ENCODE measurements at places on chromosomes 16 and 17. TPM values are rescaled to one million over a fixed set of nuclear protein-coding genes. Genes with fewer than 3 reads are reported as not detected.

DNA sequence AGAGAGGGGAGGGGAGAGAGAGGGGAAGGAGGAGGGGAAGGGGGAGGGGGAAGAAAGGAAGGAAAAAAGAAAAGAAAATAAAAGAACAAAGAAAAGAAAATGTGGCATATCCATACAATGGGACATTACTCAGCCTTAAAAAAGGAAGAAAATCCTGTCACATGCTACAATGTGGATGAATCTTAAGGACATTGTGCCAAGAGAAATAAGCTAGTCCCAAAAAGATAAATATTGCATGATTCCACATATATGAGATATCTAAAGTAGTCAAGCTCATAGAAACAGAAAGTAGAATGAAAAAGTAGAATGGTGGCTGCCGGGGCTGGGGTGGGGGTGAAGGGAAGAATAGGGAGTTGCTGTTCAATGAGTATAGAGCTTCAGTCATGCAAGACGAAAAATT, 40.4 kb downstream of the CNGB1 start:
- no peak for DNase-seq

Gene SP6
- 0.27 TPM for total RNA-seq

- DNase-seq = no peak
These were observed 968.1 kb downstream of the CDH11 start for GRCh38 chr16:64153718-64154117.

DNA sequence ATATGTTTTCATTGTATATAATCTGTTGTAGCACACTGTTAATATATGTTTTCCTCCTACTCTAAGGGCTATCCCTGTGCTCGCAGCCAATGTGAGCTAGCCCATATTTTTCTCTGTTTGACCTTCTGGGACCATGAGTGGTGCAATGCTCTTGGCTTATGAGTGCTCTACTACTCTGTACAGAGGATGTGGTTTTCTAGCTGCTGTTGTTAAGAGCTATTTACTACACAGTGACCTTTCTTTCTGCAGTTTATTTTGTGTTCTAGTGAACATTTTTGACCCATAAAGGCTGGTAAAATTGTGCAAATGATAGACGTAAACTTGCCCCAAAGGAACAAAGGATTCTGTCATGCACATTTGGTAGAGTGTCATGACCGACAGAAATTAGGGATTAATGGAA, 84.1 kb upstream of the CPHXL start:
- DNase-seq = no peak

- no peak for DNase-seq
These were observed 283.8 kb downstream of the ZFHX3 start for GRCh38 chr16:72764015-72764654.

DNA sequence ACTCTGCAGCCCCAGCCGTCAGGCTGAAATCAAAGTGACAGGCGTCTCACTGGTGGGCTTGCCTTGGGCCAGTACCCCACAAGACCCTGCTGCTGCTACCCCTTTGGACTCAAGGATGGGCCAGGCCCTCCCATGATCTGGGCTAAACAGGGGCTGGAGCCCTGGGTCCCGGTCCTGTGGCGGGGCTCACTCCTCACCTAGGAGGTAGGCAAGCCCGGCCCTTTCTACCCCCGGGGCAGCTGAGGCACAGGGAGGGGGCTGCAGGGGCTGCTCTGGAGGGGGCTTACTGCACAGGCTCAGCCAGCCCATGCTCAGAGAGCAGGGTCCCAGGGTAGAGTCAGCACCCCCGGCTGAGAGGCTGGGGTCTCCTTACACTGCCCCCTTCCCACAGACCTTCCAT, 23.6 kb downstream of the KATNB1 start:
- DNase-seq = no peak

Gene CACNA1H
- total RNA-seq = under 0.01 TPM

DNA sequence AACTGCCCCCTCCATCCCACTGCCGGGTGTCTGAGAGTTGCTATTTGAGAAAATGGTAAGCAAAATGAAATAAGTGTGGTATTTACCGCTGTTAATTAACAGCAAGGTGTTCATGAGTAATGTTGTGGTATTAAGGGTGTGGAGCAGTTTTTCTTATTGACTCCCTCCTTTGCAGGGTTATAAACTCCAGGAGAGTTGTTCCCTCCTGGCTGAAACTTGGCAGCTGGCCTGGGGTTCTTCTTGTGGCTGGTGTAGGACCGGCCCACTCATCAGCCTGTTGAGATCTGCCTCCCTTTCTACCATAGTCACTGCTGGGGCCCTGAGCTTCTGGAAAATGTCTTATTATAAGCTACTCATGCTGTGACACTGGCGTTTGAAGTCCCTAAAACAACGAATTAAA, 128.6 kb downstream of the SOX9 start:
- DNase-seq = no peak

- no peak for DNase-seq
These were observed 5.1 kb downstream of the KRT222 start for GRCh38 chr17:40659911-40660310.

DNA sequence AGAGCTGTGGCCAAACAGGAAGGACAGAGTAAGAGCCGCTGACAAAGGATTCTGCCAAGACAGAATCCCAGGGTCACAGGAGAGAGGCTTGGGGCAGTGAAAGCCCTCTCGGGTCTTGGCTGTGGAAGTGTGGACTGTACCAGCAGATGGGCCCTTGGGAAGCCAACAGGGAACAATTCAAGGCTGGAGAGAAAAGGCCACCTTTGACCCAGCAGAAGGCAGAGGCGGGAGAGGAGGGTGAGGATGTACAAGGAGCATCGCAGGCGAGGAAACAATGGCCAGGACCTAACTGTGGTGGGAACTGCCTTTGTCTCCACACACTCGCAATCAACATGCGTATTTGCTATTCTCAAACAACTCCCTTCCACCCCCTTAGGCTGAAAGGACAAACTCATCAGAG, 15.7 kb downstream of the CARHSP1 start:
- DNase-seq = no peak

DNA sequence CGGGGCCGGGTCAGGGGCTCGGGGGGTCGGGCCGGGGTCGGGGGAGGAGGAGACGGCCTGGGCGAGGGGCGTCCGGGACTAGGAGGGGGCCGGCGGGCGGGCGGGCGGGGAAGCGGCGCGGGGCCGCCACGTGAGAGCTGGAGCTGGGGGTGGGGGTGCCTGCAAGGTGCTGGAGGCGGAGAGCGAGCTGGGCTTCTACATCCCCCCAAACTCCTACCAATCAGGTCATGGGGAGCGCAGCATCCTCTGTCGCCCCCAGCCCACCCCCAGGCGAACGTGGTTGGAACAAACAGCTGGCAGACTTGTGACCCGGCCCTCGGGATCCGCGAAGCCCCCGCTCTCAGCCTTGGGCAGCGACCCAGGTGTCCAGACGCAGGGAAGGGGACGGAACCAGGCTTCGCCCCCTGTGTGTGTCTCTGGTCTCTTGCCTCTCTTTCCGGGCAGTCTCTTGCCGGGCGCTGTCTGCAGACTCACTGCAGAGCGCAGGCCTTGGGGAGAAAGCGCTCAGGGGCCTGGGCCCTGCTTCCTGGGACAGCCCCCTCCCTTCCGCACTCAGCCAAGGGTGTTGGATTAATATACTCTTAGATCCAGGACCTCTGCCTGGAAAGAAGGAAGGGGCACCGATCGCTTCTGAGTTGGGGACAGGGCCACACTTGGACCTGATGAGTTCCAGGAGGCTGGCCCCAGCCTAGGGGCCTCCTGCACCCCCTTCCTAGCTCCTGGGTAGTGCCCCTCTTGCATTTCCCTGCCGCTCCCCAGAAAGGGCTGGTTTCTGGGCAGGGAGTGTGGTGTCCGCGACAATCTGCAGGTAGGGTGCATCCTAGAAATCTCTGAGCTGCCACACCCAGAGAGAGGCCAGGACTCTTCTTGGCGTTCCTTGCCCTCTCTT, 722 bp downstream of the RASL10B start:
- no peak for DNase-seq

DNA sequence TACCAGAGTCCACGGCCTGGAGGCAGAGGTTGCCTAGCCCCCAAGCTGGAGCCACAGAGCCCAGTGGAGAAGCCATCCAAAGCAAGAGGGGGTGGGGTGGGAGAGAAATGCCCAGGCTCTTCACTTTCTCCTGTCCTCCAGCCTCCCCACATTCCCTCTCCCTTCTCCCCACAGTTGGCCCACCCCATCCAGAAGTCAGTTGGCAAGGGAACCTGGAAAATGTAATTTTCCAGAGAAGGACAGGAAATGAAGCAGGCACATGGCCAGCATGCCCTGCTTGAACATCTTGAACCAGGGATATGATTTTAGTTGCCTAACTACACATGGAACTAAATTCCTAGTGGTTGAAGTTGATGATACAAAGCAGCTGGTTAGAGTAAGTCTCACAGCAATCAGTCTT, 73.3 kb upstream of the IRX6 start:
- no peak for DNase-seq

GRCh38 chr16:54939510-54940278, 9.0 kb downstream of the IRX5 start:
- no peak for DNase-seq

GRCh38 chr17:7849130-7849750, 5.6 kb upstream of the TMEM88 start:
- DNase-seq = no peak

Gene RND2
- total RNA-seq = 0.27 TPM

DNA sequence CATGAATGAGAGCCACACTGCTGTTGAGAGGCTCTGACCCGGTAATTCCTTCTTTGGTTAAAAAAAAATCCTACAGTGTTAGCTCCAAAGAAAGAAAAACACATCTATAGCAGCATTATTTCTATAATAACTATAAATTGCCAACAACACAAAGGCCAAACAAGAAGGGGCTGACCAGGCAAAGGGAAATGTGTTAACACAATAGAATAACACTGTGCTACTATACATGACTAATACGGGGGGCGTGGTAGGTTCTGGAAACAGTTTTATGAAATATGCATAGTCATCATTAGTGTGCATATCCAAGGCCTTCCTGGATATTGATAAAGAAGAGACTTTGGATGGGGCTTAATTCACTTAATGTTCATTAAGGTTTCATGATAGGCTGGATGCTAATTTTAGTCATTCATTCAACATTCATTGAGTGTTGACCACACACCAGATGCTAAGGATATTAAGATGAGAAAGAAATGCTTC, 50.0 kb upstream of the CCL1 start:
- no peak for DNase-seq

- DNase-seq = no peak
These were observed 4.5 kb downstream of the ADAD2 start for GRCh38 chr16:84195201-84196093.

GRCh38 chr17:77420095-77420803, 279.5 kb downstream of the SEC14L1 start:
- no peak for DNase-seq

GRCh38 chr17:82931699-82932517, 92.1 kb upstream of the ZNF750 start:
- DNase-seq = no peak

DNA sequence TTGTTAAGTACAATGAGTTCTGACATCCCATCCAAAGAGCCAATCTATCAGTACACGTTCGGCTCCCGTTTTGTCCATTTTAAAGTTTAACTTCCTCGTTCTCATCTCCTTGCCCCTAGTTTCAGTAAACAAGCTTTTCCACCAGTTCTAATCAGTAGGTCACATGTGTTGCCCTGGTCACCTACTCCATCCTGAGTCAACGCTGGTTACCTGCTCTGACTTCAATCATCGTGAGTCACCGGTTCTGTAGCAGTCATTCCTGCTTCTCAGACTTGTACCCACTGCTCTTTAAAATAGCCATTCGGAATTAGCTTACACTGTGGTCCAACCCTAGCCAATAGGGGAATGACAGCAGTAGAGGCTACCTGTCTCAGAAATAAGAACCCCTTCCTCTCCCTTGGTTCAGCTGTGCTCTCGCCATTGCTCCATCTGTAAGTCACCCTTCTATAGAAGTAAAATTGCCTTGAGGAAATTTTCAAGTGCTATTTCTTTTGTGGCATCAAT, 191.0 kb downstream of the CPPED1 start:
- DNase-seq = no peak

DNA sequence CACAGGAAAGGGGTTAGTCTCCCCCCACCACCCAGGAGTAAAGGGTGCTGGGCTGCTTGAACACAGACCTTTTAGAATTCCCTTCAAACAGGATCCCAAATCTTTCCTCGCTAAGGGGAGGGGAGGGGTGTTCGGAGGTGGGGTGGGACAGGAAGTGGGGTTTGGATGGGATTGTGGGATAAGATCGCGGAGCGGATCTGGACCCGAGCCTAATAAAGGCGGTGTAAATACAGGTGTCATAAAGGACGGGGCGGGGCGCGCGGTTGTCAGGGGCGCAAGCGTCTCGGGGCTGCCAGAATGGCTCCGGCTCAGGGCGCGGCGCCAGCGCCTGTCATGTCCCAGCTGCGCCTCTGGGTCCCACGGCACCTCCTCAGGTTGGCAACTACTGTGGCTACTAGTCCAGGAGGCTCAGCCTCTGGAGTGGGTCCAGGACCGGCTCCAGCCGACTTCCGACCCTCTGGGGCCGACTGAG, 59.8 kb upstream of the FBXO47 start:
- DNase-seq = peak; percentile 51

Gene OR2C1
- 0.27 TPM for total RNA-seq

Gene CCNF
- 4.8 TPM for total RNA-seq

GRCh38 chr16:82857693-82858365, 231.1 kb downstream of the CDH13 start:
- DNase-seq = no peak

Gene IGSF6
- total RNA-seq = 0.54 TPM

DNA sequence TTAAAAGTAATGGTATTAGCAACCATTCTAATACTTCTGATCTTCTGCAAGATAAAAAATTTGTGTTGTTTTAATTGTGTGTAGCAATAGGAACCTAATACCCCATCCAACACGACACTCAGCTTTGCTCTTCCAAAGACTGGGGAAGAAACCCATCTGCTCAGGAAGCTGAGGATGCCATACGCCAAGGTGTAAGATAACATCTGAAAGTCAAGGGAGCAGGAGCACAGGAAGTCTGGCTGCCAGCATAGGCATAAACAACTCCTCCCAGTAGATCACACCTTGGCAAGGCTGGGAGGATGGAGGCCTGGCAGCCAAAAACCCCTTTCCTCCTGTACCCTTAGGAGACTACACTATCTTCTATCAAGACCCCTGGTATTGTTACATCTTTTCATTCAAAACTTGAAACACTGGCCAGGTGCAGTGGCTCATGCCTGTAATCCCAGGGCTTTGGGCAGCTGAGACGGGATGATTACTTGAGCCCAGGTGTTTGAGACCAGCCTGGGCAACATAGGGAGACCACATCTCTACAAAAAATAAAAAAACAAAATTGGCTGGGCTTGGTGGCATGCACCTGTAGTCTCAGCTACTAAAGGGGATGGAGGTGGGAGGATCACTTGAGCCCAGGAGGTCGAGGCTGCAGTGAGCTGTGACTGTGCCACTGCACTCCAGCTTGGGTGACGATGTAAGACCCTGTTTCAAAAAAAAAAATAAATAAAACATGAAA, 5.7 kb upstream of the SPHK1 start:
- no peak for DNase-seq

Gene ADAP2
- 0.54 TPM for total RNA-seq

DNA sequence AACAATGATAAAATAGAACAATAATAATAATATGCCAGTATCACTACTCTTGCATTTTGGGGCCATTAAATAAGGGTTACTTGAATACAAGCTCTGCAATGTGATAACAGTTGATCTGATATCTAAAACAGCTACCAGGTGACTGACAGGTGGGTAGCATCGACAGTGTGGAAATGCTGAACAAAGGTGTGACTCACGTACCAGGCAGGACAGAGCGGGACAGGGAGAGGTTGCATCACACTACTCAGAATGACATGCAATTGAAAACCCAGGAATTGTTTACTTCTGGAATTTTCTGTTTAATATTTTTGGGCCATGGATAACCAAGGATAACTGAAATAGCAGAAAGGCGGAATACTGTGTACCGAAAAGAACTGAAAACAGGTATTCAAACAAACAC, 15.8 kb upstream of the ZNF19 start:
- DNase-seq = no peak

- peak; percentile 37 for DNase-seq
These were observed 2.1 kb downstream of the CFAP20 start for GRCh38 chr16:58127033-58127556.

- peak; percentile 70 for DNase-seq
These were observed 234.9 kb upstream of the CIBAR2 start for GRCh38 chr16:85347213-85347591.
